ENCODE measurements at places on chromosomes 5 and 9.

DNA sequence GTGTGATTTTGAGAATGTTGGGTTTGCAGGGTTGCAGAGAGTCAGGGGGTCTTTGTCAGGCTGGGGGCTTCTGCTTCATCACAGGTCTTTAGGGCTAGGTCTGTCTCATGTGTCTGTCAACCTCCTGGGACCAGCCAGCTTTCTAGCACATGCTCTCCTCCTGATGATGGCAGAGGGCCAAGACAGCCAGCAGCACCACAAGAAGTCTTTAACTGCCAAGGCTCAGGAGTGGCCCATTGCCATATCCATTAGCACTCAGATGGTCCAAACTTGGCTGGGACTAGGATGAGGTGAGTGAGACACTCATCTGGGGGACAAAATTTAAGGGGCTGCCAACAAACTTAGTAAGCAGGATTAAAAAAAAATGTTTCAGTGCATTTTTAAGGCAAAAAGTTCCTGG, 384.2 kb upstream of the CDH10 start:
- no peak for DNase-seq

DNA sequence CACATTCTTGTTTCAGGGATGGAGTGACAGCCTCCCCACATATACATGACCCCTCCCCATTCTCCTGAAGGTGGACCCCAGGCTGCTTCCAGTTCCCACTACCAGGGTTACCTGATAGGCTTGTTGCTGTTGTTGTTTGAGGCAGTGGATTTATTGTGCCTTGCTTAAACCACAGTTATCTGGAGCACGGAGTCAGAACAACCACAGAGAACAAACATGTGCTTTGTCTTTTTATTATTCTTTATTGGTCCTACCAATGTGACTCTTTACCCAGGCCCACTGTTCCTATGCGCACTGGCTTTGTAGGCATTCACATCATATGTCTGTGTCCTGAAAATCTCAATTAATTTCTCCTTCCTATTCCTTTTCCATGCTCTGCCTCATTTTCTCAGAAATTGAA, 41.2 kb upstream of the IPPK start:
- DNase-seq, result no peak

- DNase-seq, result no peak
Measured at GRCh38 chr9:114386886-114387679, 699 bp downstream of the AKNA start.

DNA sequence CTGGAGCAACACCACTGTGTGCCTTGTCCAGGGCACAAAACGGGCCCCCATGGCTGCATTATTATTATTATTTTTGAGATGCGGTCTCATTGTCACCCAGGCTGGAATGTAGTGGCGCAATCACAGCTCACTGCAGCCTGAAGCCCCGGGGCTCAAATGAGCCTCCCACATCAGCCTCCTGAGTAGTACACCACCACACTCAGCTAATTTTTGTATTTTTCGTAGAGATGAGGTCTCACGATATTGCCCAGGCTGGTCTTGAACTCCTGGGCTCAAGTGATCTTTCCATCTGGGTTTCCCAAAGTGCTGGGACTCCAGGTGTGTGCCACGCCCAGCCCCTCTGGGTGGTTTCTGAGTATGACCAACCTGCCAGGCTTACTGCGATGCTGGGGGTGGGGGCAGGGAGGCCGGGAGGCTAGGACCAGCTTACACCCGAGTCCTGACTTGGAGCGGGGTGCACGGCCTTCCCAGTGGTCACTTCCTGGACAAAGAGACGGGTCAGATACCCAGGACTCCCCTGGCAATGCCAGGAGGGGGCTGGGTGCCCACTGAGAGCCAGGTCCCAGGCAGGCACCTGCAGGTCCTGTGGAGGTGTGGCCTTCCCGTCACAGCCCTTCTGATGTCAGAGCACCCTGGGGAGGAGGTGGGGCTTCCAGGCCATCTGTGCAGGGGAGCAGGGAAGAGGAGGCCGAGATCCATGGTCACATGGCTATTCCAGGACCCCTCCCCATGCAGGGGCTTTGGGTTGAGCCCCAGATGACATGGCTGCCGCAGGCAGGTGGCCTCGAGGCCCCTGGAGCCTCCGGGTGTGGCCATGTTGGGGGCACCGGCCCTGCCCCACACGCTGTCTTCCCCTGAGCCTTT, 8.3 kb upstream of the NRARP start:
- DNase-seq, result no peak

GRCh38 chr5:57715296-57715695, 232.7 kb upstream of the ACTBL2 start:
- DNase-seq, result no peak
